ENCODE measurements at places on chromosomes 16 and 17.
A peak's percentile ranks its signal among the peaks of the same experiment; 100 is the strongest.

DNA sequence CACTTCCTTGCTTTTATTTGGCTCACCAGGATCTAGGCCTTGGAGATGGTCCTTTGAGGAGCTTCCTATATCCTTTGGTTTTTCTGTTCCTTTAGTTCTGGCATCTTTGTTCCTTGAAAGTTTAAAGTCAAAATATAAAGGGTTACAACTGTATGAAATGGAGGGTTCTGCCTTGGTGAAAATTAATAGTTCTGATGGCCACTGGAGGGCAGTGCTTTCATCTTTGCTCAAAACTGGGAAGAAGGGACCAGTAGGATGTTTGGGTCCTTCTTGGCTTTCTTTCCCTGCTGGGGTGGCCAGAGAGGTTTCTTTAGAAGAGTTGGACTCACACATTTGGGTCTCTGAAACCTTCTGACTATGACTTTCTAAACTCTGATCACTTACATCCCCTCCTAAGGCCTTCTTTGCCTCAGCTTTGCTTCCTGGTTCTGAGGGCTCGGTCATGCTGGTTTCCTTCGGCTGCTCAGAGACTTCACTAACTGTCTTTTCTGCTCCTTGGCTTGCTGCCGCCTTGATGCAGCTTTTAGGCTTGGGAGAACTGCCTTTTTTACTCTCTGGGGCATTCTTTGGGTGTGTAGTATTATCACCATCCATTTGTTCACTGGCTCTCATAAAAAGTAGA, 10.9 kb upstream of the ITGA2B start:
- DNase-seq, result no peak

- no peak for DNase-seq
Observed at GRCh38 chr17:3852561-3852960, 6.5 kb upstream of the NCBP3 start.

DNA sequence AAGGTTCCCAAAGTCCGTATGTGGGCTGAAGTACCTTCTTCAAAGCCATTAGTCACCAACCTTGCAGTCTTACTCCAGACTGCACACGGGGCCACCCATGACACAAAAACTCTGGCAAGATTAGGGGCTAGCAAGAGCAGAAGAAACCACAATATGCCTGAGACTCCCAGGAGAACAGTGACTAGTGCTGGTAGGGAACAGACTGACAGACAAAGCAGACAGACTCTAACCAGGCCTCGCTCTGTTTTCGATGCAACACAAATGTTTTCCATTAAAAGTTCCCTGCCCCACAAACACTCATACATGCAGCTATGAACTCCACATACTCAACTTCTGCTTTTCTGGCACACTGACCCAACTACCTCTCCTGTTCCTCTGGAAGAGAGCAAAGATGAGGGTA, 102.2 kb downstream of the HIC1 start:
- DNase-seq, result no peak

DNA sequence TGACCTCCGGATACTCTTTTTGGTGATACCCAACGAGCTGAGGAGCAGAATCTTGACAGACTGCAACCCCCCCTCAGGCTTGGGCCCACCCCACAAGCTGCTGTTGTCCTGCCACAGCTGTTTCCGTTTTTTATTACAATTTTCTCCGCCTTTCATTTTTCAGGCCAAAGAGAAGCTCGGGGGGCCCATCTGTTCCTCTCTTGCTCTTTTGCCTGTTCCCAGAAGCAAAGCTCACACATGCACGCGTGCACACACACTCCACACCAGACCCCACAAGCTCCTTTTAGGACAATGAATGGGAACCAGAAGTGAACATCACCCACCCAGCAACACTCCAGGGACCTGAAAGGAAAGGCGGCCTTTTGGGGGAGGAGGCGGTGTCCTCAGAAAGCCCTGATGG, 16.3 kb downstream of the SOX9 start:
- no peak for DNase-seq

- no peak for DNase-seq
Observed at GRCh38 chr17:9929871-9930270, 24.8 kb upstream of the RCVRN start.

DNA sequence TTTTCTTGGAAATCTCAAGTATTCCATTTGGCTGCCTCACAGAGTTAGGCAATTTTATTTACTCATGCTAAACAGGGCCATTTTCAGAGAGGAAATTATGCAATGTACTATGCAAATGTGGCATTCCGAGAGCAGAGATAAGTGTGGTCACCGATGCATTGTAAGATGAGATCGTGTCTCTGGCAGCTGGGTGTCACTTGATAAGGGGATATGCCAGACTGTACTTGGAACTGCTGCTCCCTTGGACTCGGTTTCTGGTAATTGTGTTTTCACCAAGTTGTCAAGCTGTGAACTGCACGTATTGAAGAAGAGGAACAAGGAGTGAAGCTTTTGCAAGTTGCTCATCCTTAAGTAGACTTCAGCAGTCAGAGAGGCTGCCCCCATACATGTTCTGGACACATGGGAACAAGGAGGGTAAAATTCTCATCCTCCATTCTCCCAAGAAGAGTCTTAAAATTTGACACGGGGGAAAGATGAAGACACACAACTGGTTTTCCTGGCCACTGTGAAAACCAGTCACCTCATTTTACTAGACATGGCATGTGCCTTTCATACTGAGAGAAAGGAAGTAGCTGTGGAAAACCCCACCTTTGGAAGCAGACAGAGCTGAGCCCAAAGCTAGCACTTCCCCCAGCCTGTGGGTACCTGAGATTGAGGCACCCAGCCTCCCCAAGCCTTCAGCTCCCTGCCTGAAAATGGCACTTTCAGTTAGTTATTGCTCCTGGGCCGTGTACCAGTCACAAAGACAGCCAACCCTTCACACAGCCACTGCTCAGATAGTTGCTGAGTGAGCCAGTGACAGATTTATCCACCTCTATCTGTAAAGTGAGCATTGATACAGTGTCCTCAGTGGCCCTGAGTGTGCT, 150.7 kb downstream of the SOCS1 start:
- DNase-seq, result peak; percentile 32

GRCh38 chr17:80212511-80212910, 7.6 kb downstream of the SGSH start:
- DNase-seq, result no peak

GRCh38 chr16:47431960-47432359, 28.9 kb downstream of the ITFG1 start:
- no peak for DNase-seq

DNA sequence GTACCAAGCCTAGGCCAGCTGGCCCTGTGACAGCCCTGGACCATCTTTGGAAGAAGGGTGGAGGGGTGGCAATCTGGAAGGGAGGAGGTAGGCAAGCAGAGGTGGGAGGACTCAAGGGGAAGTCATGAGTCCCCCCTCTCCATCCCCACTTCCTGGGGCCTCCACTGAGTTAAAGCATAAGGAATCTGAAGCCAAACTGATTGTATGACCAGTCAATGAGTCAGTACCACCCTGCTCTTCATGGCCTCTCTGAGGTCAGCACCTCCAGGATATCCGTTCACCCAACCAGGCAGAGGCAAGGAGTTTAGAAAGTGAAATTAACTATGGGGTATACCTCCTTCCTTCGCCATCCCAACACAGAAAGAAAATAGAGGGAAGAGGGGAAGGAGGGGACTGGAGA, 272.7 kb downstream of the SOX9 start:
- DNase-seq, result no peak

GRCh38 chr16:30541502-30542329, 7.1 kb upstream of the ZNF747 start:
- no peak for DNase-seq

- DNase-seq, result no peak
Observed at GRCh38 chr17:57663326-57664070, 81.6 kb downstream of the CCDC182 start.

DNA sequence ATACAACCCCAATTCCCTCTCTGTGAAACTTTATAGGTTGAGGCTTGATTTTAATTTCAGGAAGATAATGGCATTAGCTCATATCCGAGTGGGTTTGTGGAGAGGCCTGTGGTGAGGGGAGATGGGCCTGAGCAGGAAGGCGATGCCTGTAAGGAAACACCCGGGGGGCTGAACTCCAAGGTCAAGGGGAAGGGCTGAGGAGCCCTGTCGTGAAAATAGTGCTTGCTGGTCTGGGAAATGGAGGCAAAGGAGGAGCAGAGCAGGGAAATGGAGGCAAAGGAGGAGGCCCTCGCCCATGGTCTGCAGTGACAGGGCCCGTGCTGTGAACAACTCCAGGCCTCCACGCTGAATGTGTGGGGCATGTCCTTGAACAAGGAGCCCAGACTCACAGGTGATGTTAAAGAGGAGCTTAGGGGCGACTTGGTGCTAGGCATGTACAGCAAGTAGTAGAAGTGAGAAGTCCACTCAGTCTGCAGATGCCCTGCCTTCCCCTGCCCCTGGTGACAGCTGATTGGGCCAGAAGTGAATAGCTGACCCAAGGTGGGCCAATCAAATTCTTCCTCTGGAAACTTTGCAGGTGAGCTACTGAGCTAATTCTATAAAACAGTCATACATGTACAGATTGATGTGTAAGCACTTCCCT, 38.1 kb downstream of the MRPS23 start:
- no peak for DNase-seq

GRCh38 chr17:2155573-2155972, 100.7 kb downstream of the HIC1 start:
- DNase-seq, result no peak

DNA sequence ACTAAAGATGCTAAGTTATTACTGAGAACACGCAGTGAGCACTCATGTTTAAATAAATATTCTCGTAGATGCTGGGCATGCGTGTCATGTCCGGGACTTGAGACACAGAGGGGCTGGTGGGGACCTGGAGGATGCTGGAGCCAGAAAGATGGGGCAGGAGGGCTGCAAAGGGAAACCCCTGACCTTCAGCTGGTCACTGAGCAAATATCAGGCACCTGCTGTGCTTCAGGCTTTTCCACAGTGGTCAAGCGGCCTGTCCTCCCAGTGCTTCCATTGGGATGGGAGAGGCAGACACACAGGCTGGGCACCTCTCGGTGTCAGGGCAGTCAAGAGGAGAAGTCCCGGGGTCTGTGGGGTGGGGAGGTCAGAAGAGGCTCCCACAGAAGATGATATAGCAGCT, 211.4 kb downstream of the GSG1L start:
- no peak for DNase-seq

- DNase-seq, result no peak
Observed at GRCh38 chr17:61600621-61601020, 9.6 kb upstream of the NACA2 start.

DNA sequence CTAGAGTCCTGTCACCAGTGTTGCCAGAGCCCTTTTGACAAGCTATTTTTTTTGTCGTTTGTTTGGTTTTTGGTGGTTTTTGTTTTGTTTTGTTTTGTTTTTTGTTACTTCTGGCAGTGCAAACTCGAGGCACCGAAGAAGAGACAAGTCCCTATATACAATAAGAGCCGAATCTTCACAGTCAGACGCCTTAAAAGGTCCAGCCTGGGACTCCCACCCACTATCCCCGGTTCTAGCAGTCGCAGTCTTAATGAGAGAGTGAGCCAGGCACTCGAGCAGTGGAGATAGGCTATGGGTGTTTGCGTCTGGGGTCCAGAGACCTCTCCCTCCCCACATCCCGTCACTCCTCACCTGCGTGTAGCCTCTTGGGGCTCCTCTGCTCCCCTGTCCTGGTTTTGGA, 1.9 kb downstream of the OR1F1 start:
- no peak for DNase-seq

GRCh38 chr16:67845291-67846062, 1.3 kb upstream of the NUTF2 start:
- DNase-seq, result no peak

GRCh38 chr17:8413328-8413727, 15.7 kb upstream of the RNF222 start:
- DNase-seq, result no peak

DNA sequence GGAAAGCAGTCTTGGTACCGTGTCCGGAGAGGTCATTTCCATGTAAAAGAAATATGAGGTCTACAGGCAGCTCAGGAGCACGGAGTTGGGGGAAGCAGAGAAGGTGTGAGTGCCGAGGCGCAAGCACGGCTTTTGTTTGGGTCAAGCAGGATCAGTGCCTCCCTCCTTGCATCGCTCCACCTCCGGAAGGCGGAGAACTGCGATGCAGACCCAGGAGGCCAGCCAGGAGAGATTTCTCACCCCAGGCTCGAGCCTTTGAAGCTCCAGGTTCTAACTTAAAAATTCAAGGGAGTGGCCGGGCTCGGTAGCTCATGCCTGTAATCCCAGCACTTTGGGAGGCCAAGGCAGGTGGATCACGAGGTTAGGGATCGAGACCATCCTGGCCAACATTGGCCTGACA, 25.0 kb downstream of the NAA60 start:
- no peak for DNase-seq

- DNase-seq, result no peak
Observed at GRCh38 chr16:79186196-79186595, 414.3 kb downstream of the MAF start.

GRCh38 chr17:81400154-81400977, 5.1 kb downstream of the BAHCC1 start:
- DNase-seq, result no peak
